Right ventricle myocardium inferior (tissue), 1 donor: ENCODE measurements at places on chromosomes 4 and X. TPM values are rescaled to one million over a fixed set of nuclear protein-coding genes. Genes with fewer than 3 reads are reported as not detected.

DNA sequence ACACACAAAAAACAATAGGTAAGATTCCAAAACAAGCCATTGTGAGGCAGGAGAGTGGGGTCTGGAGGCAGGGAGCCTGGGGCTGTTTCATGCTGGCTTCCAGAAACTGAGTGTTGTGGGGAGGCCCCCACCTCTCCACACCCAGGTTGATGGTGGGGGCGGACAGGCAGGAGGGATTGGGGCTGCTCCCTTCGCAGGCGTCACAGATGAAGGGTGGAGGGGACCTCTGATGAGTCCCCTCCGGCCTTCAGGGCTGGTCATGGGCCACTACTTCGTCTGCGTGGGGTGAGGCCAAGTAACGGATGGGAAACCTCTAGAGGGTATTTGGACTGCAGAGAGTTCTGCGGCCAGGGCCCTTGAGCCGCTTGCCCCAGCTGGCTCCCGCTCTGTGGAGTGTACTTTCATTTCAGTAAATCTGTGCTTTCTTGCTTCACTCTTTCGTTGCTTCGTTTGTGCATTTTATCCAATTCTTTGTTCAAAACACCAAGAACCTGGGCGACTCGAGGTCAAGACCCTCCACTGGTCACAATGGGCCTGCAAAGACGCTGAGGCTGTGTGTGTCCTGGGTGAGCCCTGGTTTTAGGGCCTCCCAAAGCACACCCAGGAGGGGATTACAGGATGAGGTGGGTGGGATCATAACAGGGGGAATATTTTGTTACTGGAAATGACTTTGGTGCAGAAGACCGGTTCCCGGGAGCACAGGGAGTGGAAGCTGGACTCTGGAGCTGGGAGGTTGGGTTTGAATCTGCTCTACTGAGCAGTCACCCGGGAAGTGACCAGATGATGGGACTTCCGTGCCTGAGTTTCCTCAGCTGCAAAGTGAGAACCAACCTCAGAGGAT lies 83.7 kb upstream of the ADRA2C start:
- peak; percentile 4 for DNase-seq

- no peak for DNase-seq
Observed at GRCh38 chrX:118603981-118604380, 108.4 kb downstream of the DOCK11 start.

GRCh38 chr4:84495794-84496261 lies 3.3 kb downstream of the NKX6-1 start:
- no peak for DNase-seq

- DNase-seq: no peak
Observed at GRCh38 chrX:44898411-44899221, 25.6 kb downstream of the KDM6A start.

LGI2 gene
- total RNA-seq: 3.6 TPM

FGG gene
- not detected for total RNA-seq

NUDT10 gene
- total RNA-seq: 0.19 TPM

P2RY8 gene
- 1.9 TPM for total RNA-seq
